Cardiac muscle cell (in vitro differentiated cells and primary cell): ENCODE measurements at places on chromosomes 4 and X. TPM values are rescaled to one million over a fixed set of nuclear protein-coding genes. Genes with fewer than 3 reads are reported as not detected.

- DNase-seq: peak; percentile 64
Measured at GRCh38 chrX:132948648-132949260, 9.7 kb downstream of the HS6ST2 start.

DNA sequence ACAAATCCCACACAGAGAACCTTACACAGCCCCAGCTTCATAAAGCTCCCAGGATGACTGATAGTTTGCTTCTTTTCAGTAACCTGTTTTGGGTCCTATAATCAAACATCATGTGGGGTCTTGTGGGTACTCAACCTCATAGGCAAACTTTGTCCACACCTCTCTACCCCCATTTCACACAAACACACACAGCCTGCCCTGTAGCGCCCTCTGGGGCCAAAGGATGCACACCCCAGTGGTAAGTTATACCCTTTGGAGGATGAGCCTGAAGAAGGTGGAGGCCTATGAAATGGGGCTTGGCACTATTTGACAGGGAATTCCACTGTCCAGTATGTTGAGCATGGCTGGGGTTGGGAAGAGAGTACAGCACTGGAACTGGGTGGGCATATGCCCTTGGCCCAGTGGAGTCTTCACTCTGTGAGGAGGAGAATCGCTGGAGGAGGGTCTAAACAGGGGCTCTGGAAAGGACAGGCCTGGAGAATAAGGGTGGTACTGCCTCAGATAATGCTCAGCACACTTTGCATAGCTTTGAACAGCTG lies 30.5 kb upstream of the COL25A1 start:
- DNase-seq: peak; percentile 10

DNA sequence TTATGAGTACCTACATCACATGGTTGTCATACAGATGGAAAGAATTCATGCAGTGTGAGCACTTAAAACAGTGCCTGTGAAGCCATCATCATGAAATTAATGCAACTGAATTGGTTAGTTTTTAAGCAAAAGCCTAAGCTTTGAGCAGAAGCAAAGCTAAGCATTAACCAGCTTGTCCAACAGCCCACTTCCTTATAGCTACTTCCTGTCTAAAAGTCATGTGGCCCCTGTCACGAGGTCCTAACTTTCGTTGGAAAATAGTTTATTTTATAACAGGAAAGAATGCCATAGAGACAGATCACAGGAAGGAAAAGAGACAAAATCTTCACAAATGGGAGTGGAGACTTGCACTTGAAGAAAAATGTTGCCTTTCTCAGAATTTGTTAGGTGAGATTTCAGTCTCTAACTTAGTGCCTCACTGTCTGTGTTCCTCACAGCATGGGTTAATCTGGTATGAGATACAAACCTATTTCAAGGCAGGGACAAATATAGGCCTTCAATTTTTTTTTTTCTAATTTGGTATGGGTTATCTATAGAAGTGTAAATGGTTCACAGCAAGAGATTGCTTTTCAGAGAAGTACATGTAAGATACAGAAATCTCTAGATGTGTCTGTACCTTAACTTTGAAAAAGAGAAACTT lies 27.7 kb upstream of the VCX start:
- no peak for DNase-seq

Gene MAOB
- 0.67 and 1.2 TPM in 2 replicates for total RNA-seq

DNA sequence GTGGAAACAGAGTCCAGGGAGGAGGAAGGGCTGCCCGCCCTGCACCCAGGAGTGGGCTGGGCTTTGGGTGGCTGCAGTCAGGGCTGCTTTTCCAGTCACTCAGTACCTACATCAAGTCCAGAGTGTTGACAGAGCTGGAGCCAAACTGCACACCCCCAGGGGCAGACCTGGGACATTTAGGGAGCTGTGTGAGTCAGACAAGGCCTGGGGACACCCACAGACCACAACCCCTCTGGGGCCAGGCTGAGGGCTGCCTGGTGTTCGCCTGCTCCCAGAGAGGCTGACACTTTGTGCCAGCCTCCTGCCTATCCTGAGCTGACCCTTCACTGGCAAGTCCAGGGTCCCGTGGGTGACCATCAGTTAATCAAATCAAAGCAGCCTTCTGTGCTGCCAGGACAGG lies 240.0 kb downstream of the BCOR start:
- no peak for DNase-seq
